ENCODE measurements at places on chromosomes 16 and 17.

DNA sequence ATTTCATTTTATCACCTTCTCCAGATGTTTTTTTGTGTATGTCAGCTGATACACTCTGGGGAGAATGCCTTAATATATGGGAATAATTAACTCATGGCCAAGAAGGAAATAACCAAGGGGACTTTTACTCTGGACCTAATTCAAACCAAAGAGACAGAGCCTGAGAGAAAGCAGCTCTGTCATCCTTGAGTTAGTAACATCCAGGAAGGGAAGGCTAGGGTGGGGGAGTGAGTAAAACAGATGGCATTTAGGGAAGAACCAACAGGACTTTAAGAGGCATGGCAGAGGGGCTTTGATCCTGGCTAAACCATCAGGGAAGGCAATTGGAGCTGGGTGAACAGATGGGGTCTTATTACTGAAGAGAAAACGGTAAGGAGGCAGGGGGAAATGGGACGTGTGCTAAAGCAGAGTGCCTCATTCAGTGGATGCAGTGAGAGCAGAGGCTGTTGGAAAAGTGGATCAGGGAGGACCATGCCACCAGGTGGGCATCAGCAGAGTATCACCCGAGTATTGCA is 2.5 kb upstream of the SMPD3 start:
- DNase-seq = no peak

DNA sequence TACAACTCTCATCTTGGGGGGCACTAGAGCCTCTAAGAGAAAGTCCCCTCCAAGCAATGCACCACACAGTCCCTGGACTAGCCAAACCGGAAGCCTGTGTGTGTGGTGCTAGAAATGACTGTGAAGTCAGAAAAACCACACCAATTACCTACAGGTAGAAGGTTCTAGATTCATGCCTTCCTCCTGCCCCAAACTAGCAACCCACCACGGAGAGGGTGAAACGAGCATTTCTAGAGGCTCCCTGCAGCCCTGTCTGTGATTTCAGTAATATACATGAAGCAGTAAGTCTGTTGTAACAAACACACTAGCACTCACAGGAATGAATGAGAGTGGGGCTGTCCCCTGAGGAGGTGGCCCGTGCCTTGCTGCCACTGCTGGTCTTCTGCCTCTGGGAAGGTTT is 13.6 kb downstream of the ZFHX3 start:
- no peak for DNase-seq

DNA sequence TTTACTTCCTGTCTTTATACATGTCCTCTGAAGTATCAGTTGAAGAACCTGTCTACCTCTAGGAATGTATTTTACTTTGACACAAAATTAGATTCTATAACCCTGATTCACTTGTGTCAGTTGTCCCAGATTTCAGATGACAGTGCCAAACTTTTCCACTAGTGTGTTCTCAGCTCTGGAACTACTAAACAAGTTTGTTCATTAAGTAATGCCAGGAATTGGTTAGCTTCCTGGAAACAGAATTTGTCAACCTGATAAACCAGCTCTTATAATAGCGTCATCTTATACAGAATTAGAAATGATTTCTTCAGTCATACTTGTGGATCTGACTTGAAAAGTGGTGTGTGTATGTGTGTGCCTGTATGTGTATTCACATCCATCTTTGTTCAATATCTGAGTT is 7.4 kb downstream of the MAP3K3 start:
- no peak for DNase-seq

DNA sequence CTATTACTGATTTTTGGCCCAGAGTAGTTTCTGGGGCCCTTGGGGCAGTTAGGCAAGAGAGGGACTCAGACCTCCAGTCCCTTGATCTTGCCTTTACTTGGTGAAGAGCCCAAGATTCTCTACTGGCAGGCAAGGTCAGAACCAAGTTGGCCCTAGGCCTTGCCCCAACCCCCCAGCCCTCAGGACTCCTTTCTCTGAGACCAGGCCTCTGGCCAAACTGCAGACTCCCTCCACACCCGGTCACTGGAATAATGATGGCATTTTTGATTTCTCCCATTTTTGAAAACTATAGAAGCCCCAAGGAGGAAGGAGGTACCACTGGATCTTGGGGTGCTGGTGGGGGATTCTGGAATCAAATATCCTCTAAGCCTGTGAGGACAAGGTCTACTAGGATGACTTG is 18.0 kb upstream of the HOXB9 start:
- DNase-seq = no peak

DNA sequence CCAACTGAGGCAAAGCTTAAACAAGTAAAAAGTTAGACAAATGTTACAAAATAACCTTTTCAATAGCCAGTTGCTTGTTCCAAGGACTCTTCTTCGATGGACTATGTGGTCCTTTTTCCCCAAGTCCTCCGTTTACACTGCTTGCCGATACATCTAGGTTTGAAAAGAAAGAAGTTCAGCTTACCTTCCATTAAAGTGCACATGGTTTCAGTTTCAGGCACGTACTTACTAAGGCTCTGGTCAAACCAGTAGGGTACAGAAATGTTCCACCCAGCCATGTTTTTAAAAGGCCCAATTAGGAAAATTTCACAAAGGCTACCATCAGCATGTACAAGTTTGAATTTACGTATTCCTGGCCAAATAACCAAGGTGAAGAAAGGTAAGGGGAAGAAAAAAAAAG is 2.1 kb downstream of the SRSF2 start:
- DNase-seq = no peak

GRCh38 chr17:81057079-81057730 is 22.3 kb downstream of the BAIAP2 start:
- DNase-seq = no peak
